SJSA1 (cell line): ENCODE measurements at places on chromosomes 16 and 17.

- no peak for DNase-seq
These were observed 4.4 kb upstream of the HOXB13 start for GRCh38 chr17:48732688-48733629.

DNA sequence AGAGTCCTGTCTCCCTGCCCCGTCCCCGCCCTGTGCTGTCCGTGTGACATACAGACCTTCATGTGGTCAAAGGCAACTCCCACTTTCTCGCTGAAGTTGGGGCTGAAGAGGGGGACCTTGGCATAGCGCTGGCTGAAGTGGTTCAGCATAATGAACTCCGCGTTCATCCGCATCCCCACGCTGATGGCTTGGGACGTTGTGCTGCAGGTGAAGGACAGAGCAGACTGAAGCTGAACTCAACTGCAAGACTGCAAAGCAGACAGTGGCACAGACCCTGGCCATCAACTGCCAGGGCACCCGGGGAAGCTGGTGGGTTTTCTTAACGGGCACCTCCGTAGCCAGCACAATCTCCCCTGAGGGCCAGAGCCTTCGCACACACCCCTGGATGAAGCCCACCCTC lies 24.2 kb downstream of the ELAC2 start:
- no peak for DNase-seq

DNA sequence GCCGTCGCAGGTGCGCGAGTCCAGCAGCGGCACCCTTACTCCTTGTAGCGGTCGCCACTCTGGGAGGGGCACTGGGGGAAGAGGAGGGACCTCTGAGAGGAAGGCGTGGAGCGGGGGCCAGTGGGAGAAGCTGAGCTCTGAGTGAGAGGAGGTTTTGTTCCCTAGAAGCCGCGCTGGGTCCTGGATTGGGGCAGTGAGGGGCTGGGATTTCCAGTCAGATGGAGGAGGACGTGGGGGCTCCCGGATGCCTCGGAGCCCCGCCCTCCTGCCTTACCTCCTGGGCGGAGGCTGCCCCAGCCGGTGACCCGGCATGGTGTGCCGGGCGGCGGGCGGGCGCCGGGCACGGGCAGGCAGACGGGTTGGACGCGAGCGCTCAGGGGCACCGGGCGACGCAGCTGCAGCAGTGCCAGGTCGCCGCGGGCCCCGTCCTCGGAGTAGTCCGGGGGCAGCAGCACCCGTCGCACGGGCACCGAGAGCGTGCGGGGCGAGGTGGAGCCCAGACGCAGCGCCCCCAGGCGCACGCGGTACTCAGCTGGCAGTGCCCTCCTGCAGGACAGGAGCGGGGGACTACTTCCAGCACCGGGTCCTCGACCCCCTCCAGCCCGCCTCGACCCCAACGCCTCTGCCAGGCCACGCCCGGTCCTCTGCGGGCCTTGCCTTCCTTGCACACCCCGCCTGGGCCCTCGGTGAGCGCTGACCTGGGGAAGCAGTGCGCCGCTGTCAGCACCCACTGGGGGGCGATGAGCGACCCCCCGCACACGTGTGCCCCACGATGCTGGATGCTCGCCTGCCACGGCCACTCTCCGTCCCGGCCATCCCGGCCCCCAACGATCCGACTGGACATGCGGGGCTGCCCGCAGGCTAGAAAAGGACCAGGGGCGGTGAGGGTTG lies 2.0 kb downstream of the PRSS33 start:
- peak; percentile 44 for DNase-seq

DNA sequence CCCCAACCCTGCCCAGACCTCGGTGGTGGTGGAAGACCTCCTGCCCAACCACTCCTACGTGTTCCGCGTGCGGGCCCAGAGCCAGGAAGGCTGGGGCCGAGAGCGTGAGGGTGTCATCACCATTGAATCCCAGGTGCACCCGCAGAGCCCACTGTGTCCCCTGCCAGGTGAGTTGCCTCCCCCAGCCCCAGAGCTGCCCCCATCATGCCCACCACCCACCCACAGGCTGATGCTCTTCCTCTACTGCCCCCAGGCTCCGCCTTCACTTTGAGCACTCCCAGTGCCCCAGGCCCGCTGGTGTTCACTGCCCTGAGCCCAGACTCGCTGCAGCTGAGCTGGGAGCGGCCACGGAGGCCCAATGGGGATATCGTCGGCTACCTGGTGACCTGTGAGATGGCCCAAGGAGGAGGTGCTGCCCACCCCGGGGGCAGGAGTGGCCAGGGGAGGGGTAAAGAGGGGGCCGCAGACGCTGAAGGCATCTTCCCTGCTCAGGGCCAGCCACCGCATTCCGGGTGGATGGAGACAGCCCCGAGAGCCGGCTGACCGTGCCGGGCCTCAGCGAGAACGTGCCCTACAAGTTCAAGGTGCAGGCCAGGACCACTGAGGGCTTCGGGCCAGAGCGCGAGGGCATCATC lies 8.4 kb downstream of the GALK1 start:
- DNase-seq = no peak

DNA sequence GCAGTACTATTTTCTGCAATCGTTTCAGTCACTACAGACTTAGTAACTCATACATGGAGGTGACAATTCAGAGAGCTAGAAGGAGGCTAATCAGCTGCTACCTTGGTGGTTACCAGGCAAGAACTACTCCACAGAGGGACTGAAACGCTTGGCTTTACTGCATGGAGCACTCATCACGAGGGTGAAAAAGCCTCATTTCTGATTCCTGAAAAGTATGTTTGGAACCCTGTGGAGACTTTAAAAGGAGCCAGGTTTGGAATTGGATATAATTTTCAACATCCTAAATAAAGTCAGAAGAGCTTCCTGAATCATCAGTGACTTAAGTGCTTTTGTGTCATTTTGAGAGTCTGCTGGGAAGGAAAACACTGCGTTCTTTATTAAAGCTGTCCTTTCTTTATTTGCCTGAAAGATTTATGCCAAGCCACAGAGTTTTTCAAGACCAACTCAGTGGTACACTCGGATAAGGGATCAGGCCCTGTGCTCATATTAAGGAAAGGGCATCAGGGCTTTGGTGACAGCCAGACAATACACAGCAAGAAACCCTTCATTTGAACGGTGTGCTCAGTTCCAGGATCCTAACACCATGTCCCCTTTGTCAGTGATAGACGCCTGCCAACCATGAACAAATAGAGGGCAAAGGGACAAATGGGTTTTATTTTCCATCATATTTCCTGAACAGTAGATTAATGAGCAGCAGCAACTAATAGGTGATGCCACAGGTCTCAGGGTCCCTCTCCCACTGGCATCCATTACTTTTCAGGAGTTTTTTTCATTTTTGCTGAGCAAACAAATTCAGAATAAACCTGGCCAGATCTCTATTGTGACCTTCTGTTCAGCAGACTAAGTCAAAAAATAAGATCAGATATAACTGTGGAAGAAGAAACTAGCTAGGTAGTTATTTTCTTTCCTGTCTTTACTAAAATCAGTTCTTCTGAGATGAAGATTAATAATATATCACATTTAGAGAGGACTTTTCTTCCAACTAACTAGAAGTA lies 80.5 kb upstream of the CLEC18B start:
- no peak for DNase-seq

GRCh38 chr17:4146641-4147040 lies 3.6 kb downstream of the CYB5D2 start:
- DNase-seq = no peak

- DNase-seq = no peak
These were observed 133.2 kb upstream of the CHMP6 start for GRCh38 chr17:80858301-80859001.

DNA sequence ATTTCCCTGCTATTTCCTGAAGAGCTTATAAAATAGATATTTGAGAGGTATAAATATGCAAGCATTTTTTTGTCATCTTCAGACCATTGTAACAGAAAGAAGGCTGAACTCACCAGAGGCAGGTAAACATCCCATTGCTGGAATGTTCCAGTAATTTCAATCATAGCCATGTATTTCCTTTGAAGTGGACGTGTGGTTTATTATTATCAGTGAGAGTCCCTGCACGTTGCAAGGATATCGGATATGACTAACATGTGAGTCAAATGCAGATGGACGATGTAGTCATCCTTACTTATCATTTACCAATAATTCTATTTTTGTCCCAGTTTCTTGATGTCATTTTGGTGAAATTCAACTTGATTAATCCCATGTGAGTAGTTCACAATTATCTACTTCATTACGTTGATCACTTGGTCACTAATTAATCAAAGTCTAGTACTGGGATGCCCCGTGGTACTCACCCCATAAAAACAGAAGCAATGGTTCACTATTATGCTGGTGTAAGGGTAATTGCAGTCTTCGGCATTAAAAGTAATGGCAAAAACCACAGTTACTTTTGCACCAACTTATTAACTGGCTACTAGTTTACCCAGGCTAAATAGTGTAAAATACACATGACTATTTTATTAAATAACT lies 89.5 kb downstream of the VAT1L start:
- DNase-seq = peak; percentile 12

- DNase-seq = no peak
These were observed 24.6 kb downstream of the SOST start for GRCh38 chr17:43733956-43734355.

DNA sequence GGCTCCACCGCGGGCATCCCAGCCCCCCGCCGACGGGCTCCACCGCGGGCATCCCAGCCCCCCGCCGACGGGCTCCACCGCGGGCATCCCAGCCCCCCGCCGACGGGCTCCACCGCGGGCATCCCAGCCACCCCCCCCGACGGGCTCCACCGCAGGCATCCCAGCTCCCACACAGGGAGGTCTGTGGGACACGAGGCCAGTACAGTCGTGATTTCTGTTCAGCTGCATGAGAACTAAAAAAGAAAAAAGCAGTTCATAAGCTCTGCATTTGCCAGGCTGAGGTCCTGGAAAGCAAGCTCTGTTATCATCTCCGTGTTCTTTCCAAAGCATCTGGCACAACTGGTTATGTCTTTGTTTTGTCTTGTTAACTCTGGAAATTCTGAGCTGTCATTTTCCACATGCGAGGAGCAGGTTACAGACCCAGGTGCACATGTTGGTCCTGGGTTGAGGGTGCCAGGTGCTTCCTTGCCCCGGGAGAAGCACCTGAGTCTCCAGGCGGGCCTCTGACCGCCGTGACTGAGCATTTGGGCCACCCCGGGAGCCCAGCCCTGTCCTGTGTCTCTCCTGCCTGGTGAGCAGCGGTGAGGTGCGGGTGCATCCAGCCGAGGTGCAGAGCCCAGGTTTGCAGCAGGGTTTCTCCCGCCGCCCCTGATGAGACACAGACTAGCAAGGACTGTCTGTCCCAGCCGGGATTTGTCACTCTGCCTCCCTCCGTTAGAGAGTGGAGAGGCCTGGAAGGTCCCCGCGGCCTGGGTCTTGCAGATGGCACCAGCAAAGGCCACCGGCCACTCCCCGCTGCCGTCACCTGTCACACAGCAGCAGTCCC lies 9.9 kb upstream of the WFIKKN1 start:
- DNase-seq = no peak

- DNase-seq = no peak
These were observed 28.9 kb upstream of the FBXW10B start for GRCh38 chr17:15648386-15648785.

- no peak for DNase-seq
These were observed 54.2 kb downstream of the CRISPLD2 start for GRCh38 chr16:84874004-84874435.

- DNase-seq = no peak
These were observed 4.3 kb downstream of the KRT37 start for GRCh38 chr17:41420134-41420533.

DNA sequence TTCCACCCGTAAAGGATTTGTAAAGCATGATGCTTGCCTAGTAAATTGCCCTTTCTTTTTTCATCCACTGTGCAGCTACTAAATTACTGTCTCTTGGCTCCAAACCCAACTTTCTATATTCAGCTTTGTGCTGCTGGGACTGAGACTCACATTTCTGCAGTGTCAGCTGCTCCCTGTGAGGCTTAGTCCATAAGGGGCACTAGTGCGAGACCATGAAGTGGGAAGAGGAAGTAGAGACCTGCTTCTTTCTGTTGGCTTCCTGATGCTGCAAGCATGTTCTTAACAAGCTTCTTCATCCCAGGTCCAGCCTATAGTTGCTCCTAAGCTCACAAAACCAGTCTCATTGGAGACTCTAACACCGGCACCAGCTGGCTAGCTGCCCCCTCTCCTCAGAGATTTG lies 74.9 kb upstream of the HS3ST2 start:
- no peak for DNase-seq

DNA sequence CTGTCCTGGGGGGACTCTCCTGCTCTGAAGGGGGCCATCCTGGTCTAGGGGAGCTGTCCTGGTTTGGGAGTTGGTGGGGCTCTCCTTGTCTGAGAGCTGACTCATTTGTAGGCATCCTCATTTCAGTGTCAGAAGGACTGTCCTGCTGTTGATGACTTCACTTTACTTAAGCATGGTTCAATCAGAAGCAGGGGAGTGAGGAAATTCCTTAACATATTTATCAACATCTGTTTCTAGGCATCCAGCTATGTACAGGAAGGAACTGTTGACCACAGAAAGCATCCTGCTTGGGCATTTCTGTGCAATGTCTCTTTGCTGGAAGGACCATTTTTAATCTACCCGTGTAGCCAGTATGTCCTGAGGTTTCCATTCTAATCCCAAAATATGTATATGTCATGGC lies 502.7 kb upstream of the HSBP1 start:
- no peak for DNase-seq

DNA sequence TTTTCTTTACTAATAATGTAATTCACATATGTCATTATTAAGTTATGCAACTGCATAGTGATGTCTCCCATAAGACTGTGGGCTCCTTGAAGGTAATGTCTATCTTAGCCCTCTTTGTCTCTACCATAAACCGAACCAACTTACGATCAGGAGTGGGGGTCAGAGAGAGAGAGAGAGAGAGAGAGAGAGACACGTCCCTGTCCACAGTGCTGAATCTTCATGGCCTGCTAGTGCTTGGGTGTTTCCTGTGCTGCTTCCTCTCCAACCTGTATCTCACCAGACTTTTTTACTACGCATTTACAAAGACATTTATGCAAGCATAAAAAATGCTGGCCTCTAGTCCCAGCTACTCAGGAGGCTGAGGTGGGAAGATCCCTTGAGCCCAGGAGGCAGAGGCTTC lies 52.2 kb upstream of the HAPSTR1 start:
- DNase-seq = peak; percentile 30

- DNase-seq = no peak
These were observed 61.1 kb downstream of the SIAH1 start for GRCh38 chr16:48323783-48324775.

- no peak for DNase-seq
These were observed 14.4 kb upstream of the DOK4 start for GRCh38 chr16:57500578-57501111.
